ENCODE measurements at places on chromosomes 5 and 9.
A peak's percentile ranks its signal among the peaks of the same experiment; 100 is the strongest.

- no peak for DNase-seq
These were observed 2.2 kb upstream of the GARIN3 start for GRCh38 chr5:157168286-157168685.

- peak; percentile 58 for DNase-seq
These were observed 735 bp downstream of the ECPAS start for GRCh38 chr9:111483439-111483857.

DNA sequence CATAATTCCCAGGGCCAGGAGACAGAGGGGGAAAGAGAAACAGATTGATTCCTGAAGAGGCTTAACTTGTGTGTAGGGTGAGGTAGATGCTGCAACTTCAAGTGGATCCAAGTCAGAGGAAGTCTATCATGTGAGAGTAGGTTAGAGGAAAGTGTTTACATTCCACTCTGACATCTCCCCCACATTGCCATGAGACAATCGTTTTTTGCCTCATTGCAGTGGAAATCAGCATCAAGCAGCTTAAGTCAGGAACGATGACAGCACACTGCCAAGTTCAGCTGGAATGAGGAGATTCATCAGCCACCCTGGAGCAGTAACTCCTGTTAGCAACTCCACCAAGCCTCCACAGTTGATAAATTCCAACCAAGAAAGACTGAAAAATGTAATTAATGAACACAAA, 689.7 kb upstream of the MEF2C start:
- DNase-seq: no peak

- no peak for DNase-seq
These were observed 543.1 kb downstream of the ZNF608 start for GRCh38 chr5:124203303-124203702.

GRCh38 chr5:59420596-59420995, 472.9 kb downstream of the PDE4D start:
- no peak for DNase-seq

GRCh38 chr9:119369680-119370366, 588 bp upstream of the BRINP1 start:
- no peak for DNase-seq

GRCh38 chr9:13383855-13384254, 104.4 kb upstream of the MPDZ start:
- DNase-seq: no peak

GRCh38 chr9:113545068-113545467, 81.5 kb downstream of the RGS3 start:
- DNase-seq: no peak

GRCh38 chr5:172958331-172959046, 735 bp upstream of the RPL26L1 start:
- DNase-seq: peak; percentile 67

DNA sequence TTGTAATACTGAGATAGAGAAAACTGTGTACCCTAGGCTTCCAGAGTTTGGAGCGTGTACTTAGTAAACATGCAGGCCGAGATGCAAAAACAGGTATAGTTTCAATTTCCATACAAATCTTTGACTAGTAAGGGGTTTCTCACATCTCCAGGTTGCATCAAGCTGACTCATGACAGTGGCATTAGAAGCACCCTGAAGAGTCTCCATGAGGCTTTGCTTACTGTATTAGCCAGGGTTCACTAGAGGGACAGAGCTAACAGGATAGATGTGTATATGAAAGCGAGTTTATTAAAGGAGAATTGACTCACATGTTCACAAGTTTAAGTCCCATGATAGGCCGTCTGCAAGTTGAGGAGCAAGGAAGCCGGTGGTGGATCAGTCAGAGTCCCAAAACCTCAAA, 275.3 kb upstream of the CDH6 start:
- no peak for DNase-seq

GRCh38 chr5:120767178-120767820, 303.2 kb downstream of the PRR16 start:
- DNase-seq: no peak

DNA sequence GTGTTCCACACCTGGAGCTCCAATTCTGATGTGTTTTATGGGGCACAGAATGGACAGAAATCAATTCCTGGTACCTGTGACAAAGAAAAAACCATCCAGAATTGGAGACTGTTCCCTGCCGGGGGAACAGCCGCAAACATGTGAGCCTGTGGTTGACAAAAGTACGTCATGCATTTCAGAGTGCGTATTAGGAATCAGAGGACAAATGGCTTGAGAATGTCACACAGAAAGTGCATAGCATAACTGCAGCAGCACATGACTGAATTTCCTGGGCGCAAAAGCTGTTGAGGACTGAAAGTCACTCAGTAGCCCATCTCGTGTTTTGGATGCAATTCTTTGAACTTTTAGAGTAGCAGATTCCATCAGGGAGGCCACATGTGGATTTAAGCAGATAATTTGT, 85.1 kb downstream of the TRIO start:
- DNase-seq: no peak

- no peak for DNase-seq
These were observed 25.1 kb upstream of the VCAN start for GRCh38 chr5:83446253-83446947.

DNA sequence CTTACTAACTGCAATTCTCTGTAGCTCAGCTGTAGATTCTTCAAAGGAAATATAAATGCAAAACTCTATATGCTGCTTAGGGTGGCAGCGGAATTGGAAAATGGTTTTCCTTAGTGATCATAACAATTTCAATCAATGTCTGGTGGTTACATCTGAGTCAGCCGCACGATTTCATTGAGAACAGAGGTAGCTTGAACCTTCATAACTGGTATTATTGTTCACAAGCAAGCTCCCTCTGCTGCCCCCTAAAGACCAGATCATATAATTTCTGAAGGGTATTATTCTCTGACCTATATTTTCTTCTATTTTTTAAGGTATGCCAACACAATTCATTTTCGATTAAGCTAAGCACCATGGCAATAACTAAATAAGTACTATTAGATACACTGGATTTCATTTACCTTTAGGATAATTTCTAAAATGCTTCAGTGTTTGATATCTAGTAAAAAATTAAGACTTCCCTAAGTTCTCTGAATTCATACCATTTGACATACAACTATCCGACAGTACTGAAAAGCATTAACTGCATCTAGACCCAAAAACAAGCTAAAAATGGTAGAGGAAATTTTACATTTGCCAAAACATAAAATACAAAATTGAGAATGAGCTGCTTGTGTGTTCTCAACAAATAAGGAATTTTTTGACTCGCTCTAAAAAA, 181.1 kb upstream of the SPEF2 start:
- DNase-seq: no peak

DNA sequence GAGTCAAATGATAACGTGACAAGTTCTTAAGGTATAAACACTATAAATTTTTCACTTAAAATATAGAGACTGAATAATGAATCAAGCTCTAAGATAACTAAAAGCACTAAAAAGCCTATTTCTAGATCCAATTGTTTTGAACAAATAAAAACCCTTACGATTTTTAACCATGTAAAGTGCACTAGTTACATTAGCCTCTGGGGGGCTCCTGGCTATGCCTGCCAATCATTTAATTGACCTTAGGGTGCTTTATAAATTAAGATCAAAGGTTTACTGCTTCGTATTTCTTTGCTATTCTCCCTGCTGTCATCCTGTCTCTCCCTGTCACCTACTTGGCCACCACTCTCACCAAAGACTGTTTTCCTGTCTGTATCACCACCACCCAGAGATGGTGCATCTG, 133.4 kb downstream of the ESM1 start:
- DNase-seq: no peak

DNA sequence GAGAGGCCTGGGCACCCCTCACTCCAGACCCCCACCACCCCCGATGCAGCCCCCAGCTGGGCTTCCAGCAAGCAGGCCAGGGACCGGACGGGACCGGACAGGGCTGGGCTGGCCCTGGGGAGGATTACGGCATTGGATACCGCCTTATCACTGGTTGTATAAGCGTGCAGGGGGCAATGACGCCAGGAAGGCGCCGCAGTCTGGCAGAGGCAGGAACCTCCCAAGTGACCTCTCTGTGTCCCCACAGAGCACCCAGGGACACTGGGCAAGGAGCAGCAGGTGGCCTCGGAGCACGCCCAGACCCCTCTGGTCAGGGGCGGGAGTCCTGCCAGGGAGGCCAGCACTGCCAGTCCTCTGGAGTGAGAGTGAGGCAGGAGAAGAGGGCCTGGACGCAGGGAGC, 723 bp upstream of the LCN15 start:
- DNase-seq: no peak

DNA sequence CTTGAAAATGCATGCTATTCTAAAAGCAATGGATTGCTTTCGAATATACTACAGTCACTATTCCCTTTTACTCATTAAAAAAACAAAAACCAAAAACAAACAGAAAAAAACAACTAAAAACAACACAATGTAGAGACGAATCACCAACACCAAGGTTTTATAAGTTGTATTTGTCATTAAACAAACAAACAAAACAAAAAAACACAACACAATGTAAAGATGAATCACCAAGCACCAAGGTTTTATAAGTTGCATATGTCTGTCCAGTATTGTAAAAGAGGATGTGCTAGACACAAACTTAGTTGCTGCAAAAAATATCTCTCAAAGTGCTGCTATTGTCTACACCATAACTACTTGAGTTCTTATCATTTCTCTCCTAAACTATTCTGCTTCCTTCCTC, 1269.2 kb downstream of the EFNA5 start:
- no peak for DNase-seq

- DNase-seq: no peak
These were observed 113.3 kb downstream of the ARHGAP26 start for GRCh38 chr5:142883438-142883837.

GRCh38 chr5:40029711-40030495, 605.1 kb upstream of the DAB2 start:
- no peak for DNase-seq

DNA sequence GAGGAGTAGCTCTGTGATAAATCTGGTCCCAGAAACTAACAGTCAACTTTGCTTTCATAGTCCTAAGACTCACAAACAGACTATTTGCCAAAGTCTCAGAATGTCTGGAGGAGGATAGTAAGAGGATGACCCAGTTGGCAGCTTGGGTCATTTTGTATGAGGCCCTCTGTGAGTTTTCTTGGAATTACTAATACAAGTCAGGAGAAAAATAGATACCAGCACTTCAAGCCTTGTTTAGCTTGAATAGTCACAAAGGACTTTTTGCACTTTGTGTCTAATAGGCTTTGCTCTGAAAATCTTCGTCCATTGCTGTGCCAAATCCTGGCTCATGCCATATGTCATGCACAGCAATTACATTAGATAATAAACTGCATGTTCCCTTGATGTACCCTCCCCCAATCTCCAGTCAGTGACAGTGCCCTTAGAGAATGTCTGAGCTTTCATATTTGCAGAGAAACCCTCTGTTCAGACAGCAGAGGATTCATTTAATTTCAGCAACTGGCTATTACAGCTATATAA, 612.8 kb downstream of the CSNK1G3 start:
- DNase-seq: no peak

DNA sequence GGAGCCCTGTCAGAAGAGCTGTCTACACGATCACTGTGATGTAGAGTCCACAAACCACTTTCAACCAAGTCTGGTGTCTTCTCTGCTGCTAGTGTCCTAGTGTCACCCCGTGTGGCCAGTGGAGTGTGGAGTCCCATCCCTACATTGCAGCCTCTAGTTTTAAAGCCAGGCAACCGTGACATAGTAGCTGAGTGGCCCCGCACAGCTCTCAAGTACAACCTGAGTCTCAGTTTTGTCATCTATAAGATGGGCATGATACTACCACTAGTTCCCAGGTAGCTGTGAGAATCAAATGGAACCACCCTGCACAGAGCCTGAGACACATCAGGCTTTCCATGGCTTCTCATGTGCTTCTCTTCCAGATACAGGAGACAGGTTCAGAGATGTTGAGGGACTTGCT, 43.2 kb upstream of the AKNA start:
- DNase-seq: no peak

DNA sequence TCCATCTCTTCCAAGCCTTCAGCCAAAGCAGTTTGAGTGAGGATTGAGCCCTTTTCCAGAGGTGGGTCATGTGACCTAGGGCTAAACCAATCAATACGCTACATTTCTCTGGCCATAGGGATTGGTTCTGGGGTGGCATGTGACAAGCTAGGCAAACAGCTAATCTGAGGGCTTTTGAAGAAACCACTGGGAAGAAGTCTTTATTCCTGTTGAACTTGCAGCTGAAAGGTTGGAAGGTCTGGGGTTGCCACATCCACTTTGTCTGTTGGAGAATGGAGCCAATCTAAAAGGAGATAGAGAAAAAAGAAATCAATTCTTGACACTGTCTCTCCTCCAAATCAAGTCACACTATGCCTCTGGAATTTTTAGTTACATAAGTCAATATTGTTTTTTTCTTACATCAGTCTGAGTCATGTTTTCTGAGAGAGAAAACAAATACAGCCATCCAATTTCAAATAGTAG, 637.8 kb upstream of the WWC1 start:
- DNase-seq: no peak

DNA sequence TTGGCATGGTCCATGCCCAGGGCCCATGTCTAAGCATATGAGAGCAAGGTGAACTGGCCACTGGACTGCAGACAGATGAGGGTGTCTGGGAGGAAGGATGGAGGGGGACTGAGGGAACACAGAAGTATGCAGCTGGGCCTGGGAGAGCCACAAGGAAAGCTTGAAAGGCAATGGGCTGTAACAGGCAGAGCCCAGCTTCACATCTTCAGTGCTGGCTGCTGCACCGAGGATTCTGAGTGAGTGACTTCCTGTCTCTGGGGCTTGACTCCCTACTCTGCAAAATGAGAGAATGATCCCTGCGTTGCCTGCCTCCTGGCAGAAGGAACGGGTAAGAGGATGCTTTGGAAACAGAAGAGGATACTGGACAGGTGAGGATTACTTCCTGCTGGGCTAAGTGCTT, 29.0 kb downstream of the COL15A1 start:
- DNase-seq: no peak

- DNase-seq: peak; percentile 61
These were observed 79.8 kb upstream of the MELK start for GRCh38 chr9:36492865-36493264.

DNA sequence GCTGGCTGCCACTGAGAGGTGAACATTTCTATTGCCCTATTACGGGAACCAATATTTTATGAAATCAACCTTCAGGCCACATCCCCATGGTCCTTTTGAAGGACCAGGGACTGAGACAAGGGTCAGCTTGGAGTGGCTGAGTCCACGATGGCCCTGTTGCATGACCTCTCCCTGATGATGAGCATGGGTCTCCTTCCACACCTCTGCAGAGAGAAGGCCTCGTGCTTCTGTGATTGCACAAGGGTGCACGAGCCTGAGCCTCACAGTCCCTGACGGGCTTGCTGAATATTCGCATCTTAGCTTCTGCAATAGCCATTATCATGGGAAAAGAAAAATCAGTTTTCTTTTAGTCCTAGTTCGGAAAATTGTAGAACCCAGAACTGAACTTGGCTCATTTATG, 255.0 kb upstream of the IRX2 start:
- no peak for DNase-seq

DNA sequence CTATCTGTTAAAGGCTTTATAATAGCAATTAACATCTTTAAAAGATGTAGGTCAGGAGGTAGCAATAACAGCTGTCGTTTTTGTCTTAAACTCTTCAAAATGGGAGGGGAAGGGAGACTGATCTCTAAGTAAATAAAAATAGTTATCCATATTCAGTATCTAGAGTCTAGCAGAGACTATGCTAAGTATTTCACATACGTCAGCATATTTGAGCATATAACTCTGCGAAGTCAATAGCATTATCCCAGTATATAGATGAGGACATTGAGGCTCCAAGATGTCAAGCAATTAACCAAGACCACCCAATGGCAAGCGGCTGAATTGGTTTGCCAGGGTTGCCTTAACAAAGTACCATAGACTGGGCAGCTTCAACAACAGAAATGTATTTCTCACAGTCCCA, 316.8 kb downstream of the MLLT3 start:
- DNase-seq: no peak

GRCh38 chr5:126965487-126965886, 64.9 kb downstream of the MARCHF3 start:
- DNase-seq: no peak

- DNase-seq: no peak
These were observed 12.6 kb downstream of the FOXD1 start for GRCh38 chr5:73435759-73436534.
